ENCODE measurements at places on chromosomes 12 and 14.

DNA sequence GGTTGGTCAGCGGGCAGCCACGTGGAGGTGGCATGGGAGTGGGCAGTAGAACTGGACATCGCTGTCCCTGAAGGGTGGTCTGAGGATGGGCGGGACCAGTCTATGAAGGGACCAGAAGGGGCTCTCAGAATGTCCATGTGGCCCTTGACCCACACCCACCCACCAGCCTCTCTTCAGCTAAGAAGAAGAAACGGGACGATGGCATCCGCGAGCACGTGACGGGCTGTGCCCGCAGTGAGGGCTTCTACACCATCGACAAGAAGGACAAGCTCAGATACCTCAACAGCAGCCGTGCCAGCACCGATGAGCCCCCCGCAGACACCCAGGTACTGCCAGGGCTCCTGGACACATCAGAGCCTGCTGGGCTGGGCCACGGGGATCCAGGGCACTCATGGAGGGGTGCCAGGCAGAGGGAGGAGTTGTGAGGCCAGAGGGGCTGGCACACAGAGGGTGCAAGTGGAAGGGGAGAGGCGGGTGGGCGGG lies 21.3 kb downstream of the SETD1B start:
- DNase-seq, result no peak

DNA sequence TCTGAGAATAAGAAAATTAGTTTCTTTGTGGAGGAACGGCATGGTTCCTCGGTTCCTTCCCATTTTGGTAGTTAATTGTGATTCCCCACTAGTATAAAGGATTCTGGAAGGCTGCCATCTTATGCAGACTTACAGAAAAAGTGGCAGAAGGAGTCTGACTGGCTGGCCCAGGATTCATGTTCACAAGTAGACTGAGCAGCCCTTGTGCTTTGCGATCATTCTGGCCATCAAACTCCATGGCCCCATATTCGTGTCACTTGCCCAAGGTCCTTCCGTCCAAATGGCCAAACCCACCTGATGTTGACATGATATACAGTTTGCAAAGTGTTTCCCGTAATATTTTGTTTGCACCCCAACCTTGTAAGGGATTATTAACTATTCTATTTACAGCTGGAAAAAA lies 297.2 kb upstream of the AMIGO2 start:
- DNase-seq, result no peak

- DNase-seq, result no peak
These were observed 132.4 kb downstream of the TGFB3 start for GRCh38 chr14:75849300-75849895.

GRCh38 chr12:10641735-10642500 lies 28.5 kb upstream of the MAGOHB start:
- no peak for DNase-seq

DNA sequence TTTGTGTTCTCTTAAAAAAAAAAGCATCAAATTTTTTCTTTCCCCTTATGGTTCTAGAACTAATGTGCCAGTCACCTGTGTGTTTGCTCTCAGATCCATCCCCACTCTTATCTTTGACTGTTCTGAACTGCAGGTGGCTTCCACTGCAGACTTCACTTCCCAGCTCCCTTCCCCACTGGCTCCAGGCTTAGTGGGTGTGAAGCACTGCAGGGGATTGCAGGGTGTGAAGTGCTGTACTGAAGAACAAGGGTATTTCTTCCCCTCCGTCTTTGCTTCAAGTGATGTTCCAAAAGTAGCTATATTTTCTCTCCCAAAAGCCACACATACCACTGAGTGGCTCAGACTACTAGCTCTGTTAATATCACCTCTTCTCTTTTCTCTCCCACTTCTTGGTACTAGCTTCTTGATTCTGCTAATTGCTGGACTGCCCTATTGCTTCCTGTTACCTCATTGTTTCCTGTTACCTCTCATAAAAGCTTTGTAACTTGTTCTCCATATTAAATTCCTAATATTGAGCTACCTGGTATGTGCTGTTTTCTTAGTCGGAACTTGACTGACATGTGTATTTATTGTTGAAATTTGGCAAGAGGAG lies 115.4 kb upstream of the PRICKLE1 start:
- no peak for DNase-seq

- DNase-seq, result no peak
These were observed 52.7 kb downstream of the TTC8 start for GRCh38 chr14:88877192-88877591.

DNA sequence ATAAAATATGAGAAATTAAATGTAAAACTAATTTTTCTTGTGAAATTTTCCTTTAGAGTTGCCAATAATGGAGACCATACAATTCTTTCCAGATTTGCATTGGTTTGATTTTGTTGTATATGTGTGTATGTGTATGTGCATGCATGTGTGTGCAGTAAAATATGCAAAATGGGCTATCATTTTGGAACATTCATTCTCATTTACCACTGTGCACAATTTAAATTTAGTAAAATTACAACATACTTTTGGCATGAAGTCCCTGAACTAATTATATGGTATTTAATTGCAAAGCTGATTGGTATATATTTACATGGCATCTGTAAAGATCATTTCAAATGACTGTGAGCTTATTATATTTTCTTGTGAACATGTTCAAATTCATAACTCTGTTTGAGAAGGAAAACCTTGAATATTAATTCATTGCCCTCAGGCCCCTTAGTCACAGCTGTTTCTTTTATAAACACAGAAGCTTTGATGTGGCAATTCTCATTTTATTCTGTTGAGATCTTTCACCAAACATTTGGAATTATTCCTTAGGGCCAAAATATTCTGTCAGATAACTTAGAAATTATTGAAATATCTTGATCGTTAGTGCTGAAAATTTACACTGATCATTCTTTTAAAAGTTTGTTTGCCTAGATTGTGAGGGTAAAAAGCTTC lies 17.6 kb downstream of the KERA start:
- no peak for DNase-seq

DNA sequence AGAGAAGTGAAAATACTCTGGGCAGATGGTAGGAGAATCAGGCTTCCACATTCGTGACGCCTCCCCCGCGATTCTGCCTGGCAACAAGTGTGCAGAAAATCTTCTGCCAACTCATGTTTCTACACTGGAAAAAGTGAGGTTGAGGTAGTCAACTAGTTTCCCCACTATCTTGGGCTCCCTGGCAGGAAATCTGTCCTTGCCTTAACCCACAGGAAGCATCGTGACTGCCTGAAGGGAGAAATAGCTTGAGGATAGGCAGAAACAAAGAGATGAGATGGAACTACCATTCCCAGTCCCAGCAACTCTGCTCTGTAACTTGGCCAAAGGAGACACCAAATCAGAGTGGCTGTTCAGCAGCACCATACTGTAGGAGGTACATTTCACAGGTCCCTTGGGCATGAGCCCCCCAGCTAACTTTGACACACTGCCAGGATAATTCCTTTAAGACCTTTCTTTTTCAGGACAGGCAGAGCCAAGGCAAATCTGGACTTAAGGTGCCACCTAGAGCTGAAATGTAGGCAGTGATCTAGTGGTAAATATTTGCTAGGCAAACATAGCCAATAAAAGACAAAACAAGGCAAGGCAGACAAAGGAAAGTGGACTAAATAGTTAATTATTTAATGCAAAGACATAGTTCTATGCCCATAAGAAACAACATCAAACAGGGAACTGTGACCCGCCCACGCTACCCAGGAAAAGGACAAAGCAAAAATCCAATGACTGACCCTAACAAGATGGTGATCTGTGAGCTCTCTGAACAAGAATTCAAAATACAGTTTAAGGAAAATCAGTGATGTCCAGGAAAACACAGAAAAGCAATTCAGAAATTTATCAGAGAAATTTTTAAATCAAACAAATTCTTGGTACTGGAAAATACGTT lies 205.1 kb downstream of the PTPRO start:
- no peak for DNase-seq

DNA sequence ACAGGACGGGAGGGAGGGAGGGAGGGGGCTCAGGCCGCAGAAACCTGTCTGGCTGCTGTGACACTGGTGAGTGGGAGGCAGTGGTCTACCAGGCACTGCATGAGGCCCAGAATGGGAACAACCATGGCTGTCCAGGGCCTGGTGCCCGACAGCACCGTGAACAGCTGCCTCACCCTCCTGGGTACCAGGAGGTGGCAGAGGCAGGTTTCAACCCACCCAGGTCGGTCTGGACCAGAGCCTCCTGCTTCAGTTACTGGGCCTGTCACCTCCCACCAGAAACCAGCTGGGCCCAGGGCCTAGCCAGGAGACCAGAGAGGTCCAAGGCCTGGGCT lies 80.2 kb downstream of the ITPK1 start:
- DNase-seq, result no peak

GRCh38 chr12:7634561-7634960 lies 31.1 kb downstream of the APOBEC1 start:
- no peak for DNase-seq

DNA sequence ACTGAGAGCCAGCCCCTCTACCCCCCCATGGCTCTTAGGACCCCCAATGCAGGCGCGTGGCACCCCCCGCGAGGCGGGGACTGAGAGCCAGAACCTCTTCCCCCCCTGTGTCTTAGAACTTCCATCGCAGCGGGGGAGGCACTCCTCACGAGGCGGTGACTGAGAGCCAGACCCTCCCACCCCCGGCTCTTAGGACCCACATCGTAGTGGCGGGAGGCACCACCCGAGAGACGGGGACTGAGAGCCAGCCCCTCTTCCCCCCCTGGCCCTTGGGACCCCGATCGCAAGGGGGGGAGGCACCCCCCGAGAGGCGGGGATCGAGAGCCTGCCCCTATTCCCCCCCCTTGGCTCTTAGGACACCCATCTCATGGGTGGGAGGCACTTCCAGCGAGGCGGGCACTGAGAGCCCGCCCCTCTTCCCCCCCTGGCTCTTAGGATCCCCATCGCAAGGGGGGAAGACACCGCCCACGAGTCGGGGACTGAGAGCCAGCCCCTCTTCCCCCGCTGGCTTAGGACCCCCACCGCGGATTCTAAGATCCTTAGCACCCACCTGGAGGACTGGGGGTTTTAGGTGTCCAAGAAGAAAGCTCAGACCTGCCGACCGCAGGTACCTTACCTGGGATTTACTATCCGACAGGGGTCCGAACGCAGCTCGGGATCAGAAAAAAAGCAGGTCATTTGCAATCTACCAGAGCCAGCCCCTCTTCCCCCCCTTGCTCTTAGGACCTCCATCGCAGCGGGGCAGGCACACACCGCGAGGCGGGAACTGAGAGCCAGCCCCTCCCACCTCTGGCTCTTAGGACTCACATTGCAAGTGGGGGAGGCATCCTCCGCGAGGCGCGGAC lies 44.9 kb downstream of the DDX11 start:
- no peak for DNase-seq

- no peak for DNase-seq
These were observed 71.5 kb downstream of the VWF start for GRCh38 chr12:6052940-6053329.

GRCh38 chr14:72588521-72588920 lies 305.4 kb downstream of the DPF3 start:
- no peak for DNase-seq

- no peak for DNase-seq
These were observed 208.1 kb downstream of the CPNE8 start for GRCh38 chr12:38697289-38697688.

- DNase-seq, result no peak
These were observed 40.5 kb downstream of the TSPAN11 start for GRCh38 chr12:30967026-30967425.

GRCh38 chr12:74349925-74350324 lies 187.7 kb upstream of the ATXN7L3B start:
- DNase-seq, result no peak

- DNase-seq, result no peak
These were observed 89.1 kb upstream of the NUDT4 start for GRCh38 chr12:93288626-93289025.

- DNase-seq, result no peak
These were observed 411.8 kb downstream of the NPAS3 start for GRCh38 chr14:33350366-33350990.

DNA sequence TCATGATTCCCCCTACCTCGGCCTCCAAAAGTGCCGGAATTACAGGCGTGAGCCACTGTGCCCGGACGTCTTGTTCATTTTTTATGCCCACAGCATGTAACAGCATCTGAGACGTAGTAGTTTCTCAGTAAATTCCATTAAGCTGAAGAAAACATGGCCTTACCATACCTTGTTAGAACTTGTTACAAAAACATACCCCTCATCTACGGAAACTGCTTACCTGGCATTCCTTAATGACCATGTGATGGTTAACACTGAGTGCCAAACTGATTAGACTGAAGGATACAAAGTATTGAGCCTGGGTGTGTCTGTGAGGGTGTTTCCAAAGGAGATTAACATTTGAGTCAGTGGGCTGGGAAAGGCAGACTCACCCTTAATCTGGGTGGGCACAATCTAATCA lies 186.8 kb downstream of the CEP128 start:
- DNase-seq, result no peak

GRCh38 chr12:82529954-82530353 lies 156.8 kb upstream of the TMTC2 start:
- DNase-seq, result no peak

DNA sequence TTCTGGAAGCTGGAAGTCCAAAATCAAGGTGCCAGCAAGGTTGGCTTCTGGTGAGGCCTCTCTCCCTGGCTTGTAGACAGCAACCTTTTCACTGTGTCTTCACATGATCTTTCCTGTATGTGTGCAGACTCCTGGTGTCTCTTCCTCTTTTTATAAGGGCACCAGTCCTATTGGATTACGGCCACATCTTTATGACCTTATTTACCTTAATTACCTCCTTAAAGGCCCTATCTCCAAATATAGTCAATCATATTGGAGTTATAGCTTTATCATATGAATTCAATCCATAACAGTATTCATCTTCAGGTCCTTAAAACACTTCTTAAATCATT lies 21.2 kb upstream of the GARIN2 start:
- no peak for DNase-seq

GRCh38 chr14:35355981-35356841 lies 48.3 kb downstream of the NFKBIA start:
- DNase-seq, result no peak

DNA sequence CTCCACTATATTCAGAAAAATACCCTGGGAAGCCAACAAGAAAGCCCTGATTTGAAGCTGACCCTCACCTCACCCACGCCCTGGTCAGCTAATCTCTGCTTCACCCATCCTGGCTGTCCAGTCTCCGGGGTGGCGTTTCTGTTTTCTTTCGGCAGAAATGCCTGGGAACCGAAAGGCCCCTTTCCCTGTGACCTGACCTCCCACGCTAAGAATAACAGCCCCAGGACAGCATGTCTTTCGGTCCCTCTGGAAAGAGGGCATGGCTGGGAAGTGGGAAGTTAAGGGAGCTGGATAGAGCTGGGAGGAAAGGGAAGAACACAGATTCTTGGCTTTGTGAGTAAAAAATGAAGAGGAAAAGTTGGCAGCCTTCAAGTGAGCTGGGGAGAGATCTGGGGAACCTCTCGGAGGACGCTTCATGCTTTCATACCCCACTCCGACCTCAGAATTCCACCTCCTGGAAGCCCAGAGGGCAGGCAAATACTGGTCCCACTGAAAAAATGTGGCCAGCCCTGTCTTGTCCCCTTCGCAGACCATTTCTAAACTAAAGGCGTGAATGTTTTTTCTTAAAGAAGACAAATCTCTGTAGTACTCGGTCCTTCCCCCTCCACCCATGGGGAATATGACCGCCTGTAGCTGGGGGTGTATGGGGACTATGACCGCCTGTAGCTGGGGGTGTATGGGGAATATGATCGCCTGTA lies 163.0 kb upstream of the FKBP4 start:
- no peak for DNase-seq

All from activated naive CD8-positive, alpha-beta T cell treated with anti-CD3 and anti-CD28 coated beads, Interleukin-2, amount 50 U/mL, for 16 hours (primary cell).